Suprapubic skin (tissue), 4 donors: ENCODE measurements at places on chromosomes 1 and 21. TPM values are rescaled to one million over a fixed set of nuclear protein-coding genes. Genes with fewer than 3 reads are reported as not detected.

Gene APOBEC4
- not detected for total RNA-seq

Gene IL10RB
- total RNA-seq: 23.4 TPM

DNA sequence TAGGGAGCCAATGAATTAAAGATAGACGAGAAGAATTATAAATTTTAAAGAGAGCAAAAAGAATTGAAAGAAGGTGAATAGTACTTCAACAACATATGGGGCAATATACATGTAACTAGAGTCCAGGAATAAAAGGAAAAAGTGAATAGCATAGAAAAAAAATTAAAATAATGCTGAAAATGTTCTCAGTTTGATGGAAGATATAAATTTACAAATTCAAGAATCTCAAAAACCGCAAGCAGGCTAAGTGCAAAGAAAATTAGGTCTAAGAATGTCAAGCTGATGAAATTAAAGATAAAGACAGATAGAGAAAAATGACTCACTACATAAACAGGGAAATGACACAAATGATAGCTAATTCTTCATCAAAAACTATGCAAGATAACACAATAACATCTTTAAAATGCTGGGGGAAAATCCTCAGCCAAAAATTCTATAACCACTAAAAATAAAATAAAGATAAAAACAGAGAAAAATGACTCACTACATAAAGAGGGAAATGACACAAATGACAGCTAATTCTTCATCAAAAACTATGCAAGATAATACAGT, 326.3 kb downstream of the TBX15 start:
- DNase-seq: no peak
- no peaks in the 10 kb centered on the region for H3K4me1 ChIP-seq
- no peaks in the 10 kb centered on the region for H3K36me3 ChIP-seq
- H3K4me3 ChIP-seq: no peak overlapping the region
- H3K27me3 ChIP-seq: no peaks in the 10 kb centered on the region

GRCh38 chr1:22044690-22045420, 7.7 kb upstream of the CDC42 start:
- peaks cover 66% of the 10 kb centered on the region for H3K4me1 ChIP-seq
- H3K27ac ChIP-seq: peak overlapping the region; percentile 79
- no peaks in the 10 kb centered on the region for H3K27me3 ChIP-seq
- DNase-seq: no peak
- H3K4me3 ChIP-seq: no peak overlapping the region

DNA sequence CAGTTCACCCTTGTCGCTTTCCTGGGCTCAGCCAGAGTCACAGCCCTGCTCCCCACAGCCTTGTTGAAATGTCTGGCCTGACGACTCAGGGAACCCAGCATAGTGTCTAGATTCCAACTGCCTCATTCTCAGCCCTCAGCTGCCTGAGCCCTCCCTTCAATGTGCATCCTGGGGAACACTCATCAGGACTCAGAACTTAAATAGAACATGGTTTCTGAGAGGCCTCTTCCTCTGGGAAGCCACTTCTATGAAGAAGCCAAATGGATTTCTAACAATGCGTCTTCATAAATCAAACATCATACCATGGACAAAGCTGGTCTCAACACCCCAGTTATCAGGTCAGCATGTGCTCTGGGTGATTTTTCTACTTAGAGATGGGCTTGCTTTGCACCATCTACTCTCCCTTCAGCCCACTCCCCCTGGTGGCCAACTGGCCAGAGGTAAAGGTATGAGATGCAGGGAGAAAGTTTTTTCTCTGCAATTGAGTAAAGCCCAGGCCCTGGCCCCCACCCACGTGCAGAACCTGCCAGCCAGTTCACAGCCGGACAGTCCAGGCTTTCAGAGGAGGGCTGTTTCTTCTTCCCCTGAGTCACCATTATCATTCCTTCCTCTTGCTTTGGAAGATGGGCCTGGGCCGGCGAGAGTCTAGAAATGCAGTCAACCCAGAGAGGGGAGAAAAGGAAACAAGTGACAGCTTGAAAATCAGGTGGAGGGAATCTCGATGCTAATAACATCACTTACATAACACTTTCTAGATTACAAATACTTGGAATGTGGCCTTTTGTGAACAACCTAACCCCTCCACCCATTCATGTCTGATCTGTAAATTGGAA, 32.1 kb downstream of the CD244 start:
- H3K27ac ChIP-seq: no peak overlapping the region
- peak; percentile 76 for DNase-seq
- H3K36me3 ChIP-seq: no peaks in the 10 kb centered on the region
- H3K4me1 ChIP-seq: no peaks in the 10 kb centered on the region
- no peaks in the 10 kb centered on the region for H3K27me3 ChIP-seq
